ENCODE measurements at places on chromosomes 2 and 18.

DNA sequence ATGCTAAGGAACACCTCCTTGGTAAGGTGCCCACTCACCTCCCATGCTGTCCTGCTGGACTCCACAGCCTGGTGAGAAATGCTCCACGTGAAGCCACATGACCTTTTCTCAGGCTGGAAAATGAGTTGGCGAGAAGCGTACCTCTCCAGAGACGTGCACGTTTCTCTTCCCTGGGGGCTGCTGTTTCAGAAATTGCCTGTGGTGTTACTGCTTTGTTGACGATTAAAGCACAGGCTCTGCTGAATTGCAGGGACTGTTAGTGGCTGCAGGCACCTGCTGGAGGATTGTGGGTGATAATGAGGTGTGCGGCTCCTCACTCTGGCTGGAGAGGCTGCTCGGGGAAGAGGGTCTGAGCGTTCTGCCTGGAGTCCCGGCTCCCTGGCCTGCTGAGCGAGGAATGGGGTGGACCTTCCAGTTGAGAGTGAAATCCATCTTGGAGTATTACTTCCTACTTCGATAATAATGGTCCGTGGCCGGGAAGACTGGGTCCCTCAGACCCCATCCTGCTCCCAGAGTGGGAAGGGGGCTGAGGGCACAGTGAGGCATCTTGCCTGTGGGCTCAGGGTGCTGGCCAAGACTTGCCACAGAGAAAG is 199.3 kb upstream of the HDAC4 start:
- no peak for DNase-seq

- no peak for DNase-seq
Observed at GRCh38 chr18:74897971-74898657, 300.4 kb downstream of the ZNF407 start.

GRCh38 chr2:144515099-144515695 is 4.7 kb downstream of the ZEB2 start:
- no peak for DNase-seq

GRCh38 chr18:36835927-36836326 is 7.0 kb downstream of the KIAA1328 start:
- no peak for DNase-seq

GRCh38 chr2:65602603-65603235 is 170.3 kb upstream of the SPRED2 start:
- no peak for DNase-seq

- no peak for DNase-seq
Observed at GRCh38 chr2:178592655-178593054, 112.4 kb downstream of the PLEKHA3 start.

GRCh38 chr2:153543635-153544071 is 65.1 kb upstream of the RPRM start:
- no peak for DNase-seq

All from head of caudate nucleus (tissue), 42 donors.